ENCODE measurements at places on chromosomes 3 and 15. TPM values are rescaled to one million over a fixed set of nuclear protein-coding genes. Genes with fewer than 3 reads are reported as not detected.

The XIRP1 gene
- polyA plus RNA-seq = not detected

The SPINK8 gene
- polyA plus RNA-seq = not detected

The GOLGA8H gene
- 0.39 TPM for polyA plus RNA-seq

The SNAPC5 gene
- 16.0 TPM for polyA plus RNA-seq

The PPP1R14D gene
- polyA plus RNA-seq = not detected

DNA sequence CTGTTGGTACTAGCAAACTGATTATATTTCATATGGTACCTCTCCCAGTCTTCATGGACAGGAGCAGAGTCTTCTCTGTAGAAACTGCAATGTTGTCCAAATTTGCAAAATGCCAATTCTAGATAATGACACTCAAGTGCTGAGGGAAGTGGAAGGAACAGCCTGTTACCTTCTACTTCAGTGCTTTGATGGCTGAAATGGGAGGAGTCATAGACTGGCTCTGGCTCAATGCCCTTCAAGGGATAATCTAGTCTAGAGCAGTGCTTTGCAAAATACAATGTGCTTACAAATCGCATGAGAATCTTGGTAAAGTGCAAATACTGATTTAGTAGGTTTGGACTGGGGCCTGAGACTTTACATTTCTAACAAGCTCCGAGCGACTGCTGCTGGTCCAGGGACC lies 51.7 kb upstream of the ACP3 start:
- no peak for DNase-seq

Measured in endothelial cell of umbilical vein (primary cell).